ENCODE measurements at places on chromosomes 5 and 9. TPM values are rescaled to one million over a fixed set of nuclear protein-coding genes. Genes with fewer than 3 reads are reported as not detected.
A peak's percentile ranks its signal among the peaks of the same experiment; 100 is the strongest.

WHRN gene
- total RNA-seq, result 2.8 TPM

PLCXD3 gene
- total RNA-seq, result not detected

ANKRD34B gene
- total RNA-seq, result not detected

RPS23 gene
- total RNA-seq, result 2,718 TPM

RUSC2 gene
- total RNA-seq, result 5.9 TPM

ADAMTS16 gene
- total RNA-seq, result not detected

TRPM6 gene
- 0.05 TPM for total RNA-seq

SLC25A2 gene
- total RNA-seq, result 0.16 TPM

PRUNE2 gene
- 0.27 TPM for total RNA-seq

PCDH1 gene
- not detected for total RNA-seq

DNA sequence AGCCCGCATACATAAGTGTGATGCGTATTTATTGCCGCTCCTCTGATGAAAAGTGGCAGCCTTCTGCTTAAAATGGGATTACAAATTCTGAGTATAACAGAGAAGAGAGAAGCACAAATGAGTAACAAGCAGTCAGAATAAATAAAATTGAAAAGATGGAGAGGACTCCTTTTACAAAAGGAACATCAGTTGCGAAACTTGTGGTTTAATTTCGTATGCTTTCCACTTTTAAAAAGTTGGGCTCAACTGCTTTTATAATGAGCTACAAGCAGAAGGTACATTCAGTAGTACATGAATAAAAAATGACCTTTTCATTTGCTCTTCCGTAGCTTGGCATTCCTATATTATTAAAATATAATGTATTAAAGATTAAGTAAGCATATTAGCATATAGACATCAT lies 320.0 kb downstream of the FBXL17 start:
- no peaks in the 10 kb centered on the region for H3K4me1 ChIP-seq
- no peak for DNase-seq
- H3K36me3 ChIP-seq, result no peaks in the 10 kb centered on the region

GRCh38 chr9:21852754-21853153 lies 50.3 kb downstream of the MTAP start:
- peaks cover 80% of the 10 kb centered on the region for H3K36me3 ChIP-seq
- no peak for DNase-seq
- H3K4me3 ChIP-seq, result no peak overlapping the region
- peaks cover 12% of the 10 kb centered on the region for H3K4me1 ChIP-seq
- H3K27ac ChIP-seq, result no peak overlapping the region

DNA sequence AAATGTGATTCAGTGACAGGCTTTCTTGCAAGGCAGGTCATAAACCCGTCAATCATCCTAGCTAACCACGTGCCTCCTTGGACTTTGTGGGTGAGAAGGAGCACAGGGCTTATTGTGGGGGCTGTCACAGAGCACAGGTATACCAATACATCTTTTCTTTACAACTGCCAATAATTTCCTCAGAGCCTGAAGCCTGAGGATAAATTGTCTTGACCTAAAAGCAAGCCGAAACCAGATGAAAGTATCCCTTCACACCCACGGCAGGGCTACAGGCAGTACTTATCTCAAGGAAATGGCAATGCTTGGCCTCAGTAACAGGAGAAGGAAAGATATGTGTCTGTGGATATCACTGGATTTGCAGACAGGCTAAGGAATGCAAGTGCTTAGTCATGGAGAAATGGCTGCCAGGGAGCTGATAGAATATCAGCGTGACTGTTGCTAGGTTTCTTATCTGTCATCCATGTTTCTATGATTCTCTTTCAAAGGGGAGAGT lies 90.3 kb upstream of the ZNF366 start:
- DNase-seq, result no peak
- H3K27ac ChIP-seq, result no peak overlapping the region
- H3K27me3 ChIP-seq, result no peaks in the 10 kb centered on the region
- no peaks in the 10 kb centered on the region for H3K4me1 ChIP-seq

- H3K27ac ChIP-seq, result peak overlapping the region; percentile 99
- H3K27me3 ChIP-seq, result no peaks in the 10 kb centered on the region
- H3K4me3 ChIP-seq, result no peak overlapping the region
- DNase-seq, result no peak
- H3K4me1 ChIP-seq, result peaks cover 55% of the 10 kb centered on the region
- peaks cover 82% of the 10 kb centered on the region for H3K36me3 ChIP-seq
These were observed 24.7 kb downstream of the FNBP1 start for GRCh38 chr9:130018265-130018664.

- no peak overlapping the region for H3K4me3 ChIP-seq
- H3K27ac ChIP-seq, result no peak overlapping the region
- peaks cover 11% of the 10 kb centered on the region for H3K4me1 ChIP-seq
- no peaks in the 10 kb centered on the region for H3K27me3 ChIP-seq
- DNase-seq, result no peak
These were observed 160.1 kb upstream of the ZNF608 start for GRCh38 chr5:124906339-124907097.

DNA sequence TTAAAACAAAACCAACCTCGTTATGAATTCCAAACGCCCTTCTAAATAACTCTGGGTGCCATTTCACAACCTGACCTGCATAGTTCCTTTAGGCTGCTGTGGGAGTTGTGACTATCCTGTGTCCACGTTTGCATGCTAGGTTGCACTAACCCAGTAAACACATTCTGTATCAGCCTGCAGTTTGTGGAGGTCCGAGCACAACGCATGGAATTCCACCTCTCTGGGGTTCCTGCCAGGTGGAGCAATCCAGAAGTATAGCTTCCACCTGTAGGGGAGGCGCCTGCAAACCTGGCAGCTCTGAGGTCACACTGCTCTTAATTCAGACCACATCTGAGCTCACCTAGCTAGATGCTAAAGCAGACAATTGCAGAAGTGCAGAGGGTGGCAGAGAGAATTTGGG lies 57.2 kb downstream of the MARCHF3 start:
- H3K27me3 ChIP-seq, result no peaks in the 10 kb centered on the region
- DNase-seq, result no peak
- no peak overlapping the region for H3K27ac ChIP-seq
- H3K4me1 ChIP-seq, result peaks cover 30% of the 10 kb centered on the region
- no peaks in the 10 kb centered on the region for H3K36me3 ChIP-seq

GRCh38 chr9:115531410-115532125 lies 413.6 kb upstream of the TNC start:
- no peak overlapping the region for H3K27ac ChIP-seq
- H3K4me3 ChIP-seq, result no peak overlapping the region
- H3K36me3 ChIP-seq, result no peaks in the 10 kb centered on the region
- no peaks in the 10 kb centered on the region for H3K4me1 ChIP-seq
- no peaks in the 10 kb centered on the region for H3K27me3 ChIP-seq

DNA sequence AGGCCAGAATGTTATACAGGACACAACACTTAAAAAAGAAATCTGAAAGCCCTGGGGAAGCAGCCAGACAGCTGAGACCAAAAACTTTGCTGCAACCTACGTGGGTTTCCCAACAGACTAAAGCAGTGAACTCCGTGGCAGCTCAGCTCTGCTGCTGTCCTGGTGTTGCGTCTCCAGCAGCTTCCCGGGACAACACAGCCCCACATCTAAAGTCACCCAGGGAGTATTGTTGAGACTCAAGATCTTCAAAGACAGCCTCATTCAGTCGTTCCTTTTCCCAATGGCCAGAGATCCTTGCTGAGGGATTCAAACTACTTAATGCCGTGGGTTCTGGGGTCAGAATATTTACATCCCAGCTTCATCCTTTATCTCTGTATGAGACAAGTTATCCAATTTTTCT lies 125.8 kb downstream of the MED10 start:
- H3K36me3 ChIP-seq, result no peaks in the 10 kb centered on the region
- no peak overlapping the region for H3K4me3 ChIP-seq
- H3K4me1 ChIP-seq, result peaks cover 4% of the 10 kb centered on the region

DNA sequence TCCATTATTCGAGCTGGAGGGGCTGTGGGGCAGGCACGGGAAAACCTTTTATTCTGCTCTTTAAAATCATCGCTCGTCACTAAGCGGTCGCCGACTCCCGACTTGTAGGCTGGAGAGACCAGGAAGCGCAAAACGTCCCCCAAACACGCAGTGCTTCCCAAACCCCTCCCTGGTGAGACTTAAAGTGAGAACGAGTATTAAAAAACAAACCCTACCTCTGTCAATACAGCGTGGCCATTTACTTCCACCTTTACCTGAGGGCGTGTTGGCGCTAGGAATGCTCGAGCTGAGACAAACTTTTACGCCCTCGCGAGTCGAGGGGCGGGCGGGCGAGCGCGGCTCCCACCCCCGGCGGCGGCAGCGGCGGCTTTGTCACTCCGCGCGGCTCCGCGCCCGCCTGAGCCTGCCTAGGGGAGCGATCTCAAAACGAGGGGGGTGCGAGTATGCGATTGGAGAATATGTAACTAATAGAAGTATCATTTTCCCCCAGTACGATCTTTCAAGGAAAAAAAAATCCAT lies at the start of gene NR2F1-AS1:
NR2F1-AS1 (minus strand) TSS at position 293 of the 519 bp plus-strand sequence.
- no peak within 1 kb of the TSS for H3K27ac ChIP-seq
- peaks cover 3% of the 10 kb centered on the region for H3K36me3 ChIP-seq
- H3K4me1 ChIP-seq, result peaks cover 14% of the 10 kb centered on the region

GRCh38 chr5:119346394-119346793 lies 9.4 kb upstream of the TNFAIP8 start:
- peaks cover 45% of the 10 kb centered on the region for H3K36me3 ChIP-seq
- DNase-seq, result no peak
- H3K27ac ChIP-seq, result peak overlapping the region; percentile 74

- H3K36me3 ChIP-seq, result no peaks in the 10 kb centered on the region
- H3K27ac ChIP-seq, result no peak overlapping the region
- no peak overlapping the region for H3K4me3 ChIP-seq
- no peaks in the 10 kb centered on the region for H3K27me3 ChIP-seq
- no peak for DNase-seq
These were observed 105.7 kb upstream of the ADAMTSL1 start for GRCh38 chr9:18368206-18368605.

DNA sequence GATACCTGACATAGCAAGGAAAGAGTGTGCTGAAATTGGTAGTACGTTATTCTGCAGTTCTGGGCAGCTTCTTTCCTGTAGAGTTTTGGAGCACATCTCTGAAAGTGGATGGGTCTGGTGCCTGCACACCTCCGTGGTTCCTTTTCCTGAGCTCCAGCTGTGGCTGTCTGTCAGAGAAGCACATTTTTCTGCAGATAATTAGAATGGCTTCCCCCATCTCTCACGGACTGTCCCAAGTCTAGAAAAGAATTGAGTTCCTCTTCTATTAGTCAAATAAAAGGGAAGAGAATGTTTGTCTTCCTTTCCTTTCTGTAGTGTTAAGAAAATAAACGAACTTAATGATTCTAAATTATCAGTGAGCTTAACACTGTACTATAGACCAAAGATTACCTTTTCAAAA lies 55.7 kb downstream of the VCAN start:
- H3K4me1 ChIP-seq, result no peaks in the 10 kb centered on the region
- peaks cover 3% of the 10 kb centered on the region for H3K27me3 ChIP-seq
- no peak overlapping the region for H3K27ac ChIP-seq
- H3K4me3 ChIP-seq, result no peak overlapping the region

DNA sequence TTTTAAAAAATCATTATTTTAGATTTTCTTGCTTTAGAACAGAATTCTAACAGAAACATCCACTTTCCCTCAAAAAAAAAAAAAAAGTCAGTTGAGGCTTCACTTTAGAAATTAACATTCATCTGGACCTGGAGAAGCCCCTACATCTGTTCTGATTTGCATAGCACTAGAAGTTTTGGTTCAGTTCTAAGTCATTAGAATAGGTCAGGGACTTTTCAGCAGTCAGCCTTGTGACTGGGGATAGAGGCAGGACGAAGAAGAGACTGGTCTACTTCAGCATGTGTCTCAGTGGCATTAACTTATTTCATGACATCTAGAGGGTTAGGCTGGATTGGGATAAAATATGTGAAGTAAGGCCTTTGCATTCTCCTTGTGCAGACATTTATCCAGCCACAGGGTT lies 215.8 kb upstream of the DAB2 start:
- no peak overlapping the region for H3K27ac ChIP-seq
- H3K4me1 ChIP-seq, result no peaks in the 10 kb centered on the region
- H3K27me3 ChIP-seq, result peaks cover 14% of the 10 kb centered on the region

- H3K27ac ChIP-seq, result no peak overlapping the region
- H3K27me3 ChIP-seq, result no peaks in the 10 kb centered on the region
- DNase-seq, result no peak
- no peaks in the 10 kb centered on the region for H3K36me3 ChIP-seq
- H3K4me3 ChIP-seq, result no peak overlapping the region
- H3K4me1 ChIP-seq, result no peaks in the 10 kb centered on the region
These were observed 166.1 kb downstream of the RNF180 start for GRCh38 chr5:64331597-64332277.

DNA sequence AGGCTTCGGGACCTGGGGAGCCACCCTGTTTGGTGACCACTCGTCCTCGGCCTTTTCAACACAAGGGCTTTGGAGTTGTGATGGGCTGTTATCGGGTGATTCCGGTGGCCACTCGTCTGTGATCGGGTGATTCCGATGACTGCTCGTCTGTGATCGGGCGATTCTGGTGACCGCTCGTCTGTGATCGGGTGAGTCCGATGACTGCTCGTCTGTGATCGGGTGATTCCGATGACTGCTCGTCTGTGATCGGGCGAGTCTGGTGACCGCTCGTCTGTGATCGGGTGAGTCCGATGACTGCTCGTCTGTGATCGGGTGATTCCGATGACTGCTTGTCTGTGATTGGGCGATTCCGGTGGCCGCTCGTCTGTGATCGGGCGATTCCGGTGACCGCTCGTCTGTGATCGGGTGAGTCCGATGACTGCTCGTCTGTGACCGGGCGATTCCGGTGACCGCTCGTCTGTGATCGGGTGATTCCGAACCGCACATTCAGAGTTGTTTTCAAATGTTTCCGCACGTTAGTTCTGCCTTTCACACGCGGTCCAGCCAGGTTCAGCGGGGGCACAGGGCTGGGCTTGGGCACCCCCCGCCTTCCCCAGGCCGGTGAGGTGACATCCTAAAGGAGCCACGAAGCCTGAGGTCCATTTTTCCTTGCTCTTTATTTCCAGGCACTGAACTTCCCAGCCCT lies 30.3 kb downstream of the TPPP start:
- no peak overlapping the region for H3K27ac ChIP-seq
- no peaks in the 10 kb centered on the region for H3K4me1 ChIP-seq
- H3K4me3 ChIP-seq, result no peak overlapping the region
- H3K36me3 ChIP-seq, result peaks cover 29% of the 10 kb centered on the region
- no peaks in the 10 kb centered on the region for H3K27me3 ChIP-seq
- no peak for DNase-seq

DNA sequence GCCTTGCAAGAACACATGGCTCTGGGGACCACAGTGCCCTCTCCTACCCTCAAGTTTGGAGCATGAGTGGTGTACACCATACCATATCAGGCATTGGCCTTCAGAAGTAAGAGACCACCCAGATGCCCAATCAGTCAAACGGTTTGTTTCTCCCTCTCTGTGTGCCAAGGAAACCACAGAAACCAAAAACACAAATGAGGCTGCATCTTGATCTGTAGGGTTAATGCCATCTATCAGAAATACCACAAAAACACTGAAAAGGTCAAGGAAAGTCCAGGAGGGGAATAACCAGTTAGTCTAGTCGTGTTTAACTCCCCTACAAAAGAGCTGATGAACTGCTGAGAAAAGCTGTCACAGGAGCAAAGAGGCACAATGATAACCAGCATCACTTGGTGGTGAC lies 78.4 kb downstream of the INSYN2B start:
- peak overlapping the region; percentile 39 for H3K27ac ChIP-seq
- no peak overlapping the region for H3K4me3 ChIP-seq
- peaks cover 32% of the 10 kb centered on the region for H3K36me3 ChIP-seq
- peaks cover 13% of the 10 kb centered on the region for H3K4me1 ChIP-seq

Data from activated T-helper 2 cell treated with anti-CD3 and anti-CD28 coated beads, Interferon-gamma antibody, Interleukin-2, Interleukin-4, amounts not matched to agents 10 μg/mL and 5 μg/mL and 100 μg/mL, durations not matched to agents 14 hours and 24 hours and 36 hours (primary cell).